Astrocyte (in vitro differentiated cells and primary cell): ENCODE measurements at places on chromosomes 12 and 14.

DNA sequence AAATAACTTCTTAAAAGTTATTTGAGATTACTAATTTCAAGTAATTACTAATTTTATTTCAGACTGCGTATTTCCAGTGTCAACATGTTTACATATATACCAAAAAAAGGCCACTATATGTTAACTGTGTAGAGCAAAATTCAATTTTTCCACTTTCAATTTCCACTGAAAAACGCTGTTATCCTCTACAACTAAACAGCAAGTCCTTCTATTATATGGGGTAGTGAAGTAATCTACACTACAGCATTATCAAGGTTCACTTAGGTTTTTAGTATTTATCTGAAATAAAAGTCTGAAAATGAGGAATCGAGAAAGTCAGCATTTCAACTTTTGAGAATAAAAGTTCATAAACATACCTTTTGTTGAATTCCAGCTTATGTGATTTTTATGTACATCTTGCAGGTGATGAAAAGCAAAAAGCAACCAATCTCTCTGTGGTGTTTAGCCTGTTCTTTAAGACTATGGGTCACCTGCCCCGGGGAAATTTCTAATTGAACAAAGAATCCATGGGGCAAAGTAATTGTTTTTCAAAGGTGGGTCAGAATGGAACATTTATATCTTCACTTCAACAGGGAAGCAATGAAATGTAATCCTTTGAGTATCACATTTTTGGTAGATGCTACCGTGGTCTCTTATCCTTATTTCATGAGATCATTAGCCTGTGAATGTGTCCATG is 3.3 kb downstream of the BTG1 start:
- no peak for DNase-seq

DNA sequence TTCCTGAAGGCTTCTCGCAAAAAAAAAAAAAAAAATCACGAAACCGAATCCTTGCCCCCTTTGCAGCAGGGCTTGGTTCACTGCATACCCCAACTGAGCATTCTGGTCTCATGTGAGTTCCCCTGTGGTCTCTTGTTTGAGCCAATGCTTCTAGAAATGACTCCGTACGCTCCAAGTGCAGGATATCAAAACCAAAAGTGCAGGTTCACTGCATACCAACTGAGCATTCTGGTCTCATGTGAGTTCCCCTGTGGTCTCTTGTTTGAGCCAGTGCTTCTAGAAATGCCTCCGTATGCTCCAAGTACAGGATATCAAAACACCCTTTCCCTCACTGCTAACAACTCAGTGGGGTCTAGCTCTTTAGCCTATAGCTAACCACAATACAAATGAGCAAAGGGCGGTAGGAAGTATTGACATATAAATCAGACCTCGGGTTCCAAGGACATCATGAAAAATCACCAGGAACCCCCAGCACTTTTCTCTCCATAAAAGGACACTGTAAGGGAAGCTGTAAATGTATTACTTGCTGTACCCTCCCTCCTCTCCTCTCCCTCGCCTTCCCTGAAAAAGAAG is 206.3 kb upstream of the NOS1 start:
- DNase-seq = no peak

- no peak for DNase-seq
These were observed 4.7 kb downstream of the LTB4R start for GRCh38 chr14:24315807-24316596.

- DNase-seq = peak; percentile 41
These were observed 35.9 kb upstream of the TMTC2 start for GRCh38 chr12:82650627-82651337.

DNA sequence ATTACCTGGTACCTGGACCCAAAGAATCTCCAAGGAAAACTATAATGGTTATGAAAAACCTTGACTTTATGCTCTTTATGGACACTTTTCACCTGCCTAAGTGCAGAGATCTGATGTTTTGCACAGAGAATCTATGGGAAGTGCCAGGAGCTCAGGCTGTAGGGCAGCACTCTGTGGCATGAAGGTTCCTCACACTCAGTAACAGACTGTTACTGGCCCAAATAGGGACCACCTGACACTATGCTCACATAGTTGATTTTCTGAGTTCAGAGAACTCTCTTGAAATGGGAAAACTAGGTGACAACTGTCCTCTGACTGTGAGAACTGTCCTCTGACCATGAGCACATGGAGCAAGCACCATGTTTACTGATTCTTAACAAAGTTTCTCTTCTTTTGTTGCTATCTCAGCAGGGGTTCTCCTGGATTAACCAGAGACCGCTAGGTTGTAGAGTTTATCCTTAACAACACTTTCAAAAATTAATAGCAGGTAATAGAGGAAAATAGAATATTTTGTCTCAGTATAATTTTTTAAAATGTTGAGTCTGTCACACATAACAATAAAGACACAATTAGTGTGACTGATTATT is 101.6 kb downstream of the STXBP6 start:
- no peak for DNase-seq

DNA sequence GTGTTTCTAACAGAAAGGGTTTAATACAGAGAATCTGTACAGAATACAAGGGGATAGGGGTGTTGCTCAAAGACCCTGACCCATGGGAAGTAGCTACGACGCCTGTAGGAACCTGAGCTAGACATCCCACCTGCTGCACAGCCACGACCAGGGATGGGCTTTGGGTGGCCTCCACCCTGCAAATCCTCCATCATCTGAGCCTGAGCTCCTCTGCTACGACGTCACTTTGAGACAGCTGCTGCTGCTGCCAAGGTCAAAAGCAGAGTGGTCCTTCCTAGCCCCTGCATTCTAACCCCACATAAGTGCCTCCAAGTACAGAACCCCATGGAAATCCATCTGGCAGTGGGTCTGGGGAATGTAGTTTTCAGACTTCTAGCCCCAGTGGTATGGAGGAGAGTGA is 43.8 kb downstream of the JAG2 start:
- no peak for DNase-seq

GRCh38 chr14:96617635-96618034 is 115.5 kb downstream of the PAPOLA start:
- no peak for DNase-seq

- no peak for DNase-seq
These were observed 5.2 kb upstream of the ATG14 start for GRCh38 chr14:55416866-55417265.

- no peak for DNase-seq
These were observed 55.7 kb downstream of the TRPV4 start for GRCh38 chr12:109777544-109777943.

GRCh38 chr12:120851444-120851843 is 52.7 kb downstream of the SPPL3 start:
- no peak for DNase-seq

- DNase-seq = no peak
These were observed 5.2 kb downstream of the OR11G2 start for GRCh38 chr14:20195911-20196310.

DNA sequence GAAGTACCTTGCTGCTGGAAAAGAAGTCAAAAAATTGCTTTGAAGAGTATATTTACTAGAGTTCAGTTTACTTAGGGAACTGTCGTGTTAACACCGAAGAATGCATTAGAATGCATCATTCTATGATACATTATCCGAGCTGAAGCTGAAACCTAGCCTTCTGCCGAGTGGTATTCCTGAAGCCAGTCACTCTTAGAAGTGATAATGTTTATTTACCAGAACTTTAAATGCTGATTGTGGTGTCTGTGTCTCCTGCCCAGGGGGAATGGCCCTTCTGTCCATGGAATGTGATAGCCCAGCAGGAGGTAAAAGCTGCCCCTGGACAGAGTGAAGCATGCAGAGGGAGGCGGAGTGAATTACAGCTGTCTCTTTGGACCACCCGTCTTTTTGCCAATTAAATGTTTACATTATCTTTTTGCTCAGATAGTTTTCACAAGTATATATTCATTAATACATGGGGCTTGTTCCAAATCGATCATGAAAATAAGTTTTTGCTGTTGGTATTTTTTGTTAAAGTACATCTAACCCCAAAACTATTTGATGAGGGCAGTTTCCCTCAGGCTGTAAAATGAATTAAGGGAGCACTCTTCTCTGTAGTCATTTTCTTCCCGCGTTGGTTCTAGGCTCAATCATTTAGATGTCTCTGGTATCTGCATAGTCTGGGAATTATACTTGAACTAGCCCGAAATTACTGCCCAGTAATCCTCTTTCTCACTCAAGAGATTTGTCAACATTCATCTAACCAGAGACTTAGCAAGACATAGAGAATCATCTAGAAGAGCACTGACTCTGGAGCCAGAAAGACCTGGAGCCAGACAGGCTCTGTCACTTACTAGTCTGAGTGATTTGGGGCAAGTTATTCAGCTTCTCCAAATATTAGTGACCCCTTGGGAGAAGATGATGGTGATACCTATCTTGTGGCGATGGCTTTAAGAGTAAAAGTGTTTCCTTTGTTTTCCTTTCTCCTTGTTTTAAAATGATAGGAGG is 147.6 kb downstream of the CRADD start:
- peak; percentile 40 for DNase-seq

GRCh38 chr14:57266065-57266464 is 2.6 kb downstream of the EXOC5 start:
- DNase-seq = no peak

DNA sequence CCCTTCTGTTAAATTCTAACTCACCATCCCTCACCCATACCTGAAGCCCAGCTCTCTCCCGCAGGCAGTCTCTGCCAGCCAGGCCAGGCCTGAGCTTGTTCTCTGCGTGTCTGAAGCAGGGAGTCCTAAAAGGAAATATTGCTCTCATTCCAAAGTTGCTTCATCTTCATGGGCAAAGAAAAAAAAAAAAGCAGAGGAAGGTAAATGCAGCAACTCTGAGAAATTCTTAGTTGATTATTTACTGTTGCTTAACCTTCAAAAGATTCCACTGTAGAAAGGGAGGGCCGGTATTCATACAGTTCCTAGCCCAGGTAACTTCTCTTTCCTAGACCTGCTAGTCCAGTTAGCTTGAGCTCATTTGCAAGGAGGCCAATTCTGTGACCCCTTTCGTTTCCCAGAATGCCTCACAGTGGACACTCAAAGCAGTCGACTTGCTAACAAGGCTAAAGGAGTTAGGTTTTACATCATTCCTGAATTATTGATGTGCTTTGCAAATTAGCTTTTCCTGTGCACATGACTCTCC is 193.5 kb upstream of the EEA1 start:
- no peak for DNase-seq

DNA sequence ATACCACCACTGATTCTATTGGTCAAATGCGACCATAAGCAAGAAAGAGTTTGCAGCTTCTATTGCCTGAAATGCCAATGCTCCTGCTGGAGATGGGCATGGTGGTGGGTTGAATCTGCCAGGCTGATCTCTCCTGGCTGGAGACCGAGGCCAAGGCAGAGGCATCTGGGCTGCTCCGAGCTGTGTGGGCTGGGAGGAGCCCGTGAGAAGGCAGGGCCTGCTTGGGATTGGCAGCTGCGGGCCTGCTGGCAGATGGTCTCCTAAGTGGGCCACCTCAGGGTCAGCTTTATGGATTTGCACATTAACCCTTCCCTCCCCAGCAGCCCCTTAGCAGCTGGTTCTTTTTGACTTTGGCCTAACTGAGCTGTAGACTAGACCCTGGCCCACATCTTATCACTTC is 25.4 kb downstream of the SRRM4 start:
- no peak for DNase-seq

GRCh38 chr12:69779928-69780327 is 41.3 kb downstream of the RAB3IP start:
- peak; percentile 15 for DNase-seq

DNA sequence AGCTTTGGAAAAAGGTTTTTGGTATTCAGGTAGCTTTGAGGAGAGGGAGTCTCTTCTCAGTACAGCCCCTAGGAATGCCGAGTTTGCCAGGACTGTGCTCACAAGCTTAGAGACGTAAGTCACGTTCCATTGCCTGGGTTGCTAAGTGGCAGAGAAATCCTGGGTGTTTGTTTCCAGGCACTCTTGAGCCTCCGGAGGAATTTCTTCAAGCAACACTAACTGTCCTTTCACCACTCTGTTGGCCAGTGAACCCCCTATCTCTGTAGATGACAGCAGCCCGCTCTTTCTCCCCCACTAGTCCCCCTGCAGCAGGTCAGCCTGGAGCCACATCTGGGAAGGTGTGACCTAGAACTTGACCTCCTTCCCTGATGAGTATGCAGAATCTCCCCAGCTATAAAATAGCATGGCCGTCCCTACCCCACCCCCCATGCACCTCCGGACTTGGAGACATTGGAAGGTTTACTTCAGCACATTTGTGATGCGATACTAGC is 162.7 kb downstream of the ZFP36L1 start:
- DNase-seq = no peak
